ENCODE measurements at places on chromosomes 6 and 20.
A peak's percentile ranks its signal among the peaks of the same experiment; 100 is the strongest.

GRCh38 chr6:28266563-28266961 lies 381 bp upstream of the ZSCAN26 start:
- DNase-seq, result no peak

DNA sequence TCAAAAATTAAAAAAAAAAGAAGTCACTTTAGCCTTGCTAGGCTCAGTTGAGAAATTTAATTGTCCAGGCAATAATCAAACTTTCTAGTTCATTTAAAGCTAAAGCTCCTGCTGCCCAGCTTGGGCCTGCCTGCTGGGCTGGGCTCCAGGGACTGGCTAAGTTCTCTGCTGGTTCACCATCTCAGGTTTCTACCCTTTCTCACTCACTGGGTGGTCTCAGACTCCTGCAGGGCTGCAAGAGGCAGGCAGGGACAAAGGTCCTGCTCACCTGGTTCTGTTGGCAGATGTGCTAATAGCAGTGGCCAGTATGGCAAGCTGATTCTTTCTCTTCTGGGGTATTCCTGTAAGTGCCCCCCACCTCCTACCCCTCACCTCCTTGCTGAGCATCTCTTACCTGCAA lies 21.2 kb upstream of the RTF2 start:
- no peak for DNase-seq

GRCh38 chr20:31602431-31602778 lies 2.7 kb upstream of the ID1 start:
- DNase-seq, result no peak

- no peak for DNase-seq
Observed at GRCh38 chr6:6811128-6812009, 222.8 kb downstream of the LY86 start.

- DNase-seq, result no peak
Observed at GRCh38 chr20:36309643-36310042, 3.5 kb downstream of the DLGAP4 start.

DNA sequence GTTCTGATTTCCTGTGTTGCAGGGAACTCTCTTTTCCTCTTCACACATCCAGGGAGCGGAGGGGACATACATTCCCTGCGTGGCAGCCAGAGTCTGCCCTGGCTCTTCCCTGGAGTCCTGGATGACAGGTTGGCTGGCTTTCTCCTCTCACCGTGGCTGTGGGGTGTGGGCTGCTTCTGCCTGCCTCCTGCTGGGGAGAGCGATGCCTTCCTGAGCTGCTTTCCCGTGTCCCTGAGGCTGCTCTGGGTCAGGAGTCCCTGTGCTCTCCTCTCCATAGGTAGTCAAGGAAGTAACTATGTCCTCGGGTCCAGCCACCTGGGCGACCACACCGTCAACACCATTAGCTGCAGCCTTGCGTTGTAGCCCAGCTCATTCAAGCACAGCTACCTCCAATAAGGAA lies 451.7 kb downstream of the QKI start:
- DNase-seq, result no peak

- no peak for DNase-seq
Observed at GRCh38 chr20:14313341-14314020, 23.9 kb downstream of the FLRT3 start.

DNA sequence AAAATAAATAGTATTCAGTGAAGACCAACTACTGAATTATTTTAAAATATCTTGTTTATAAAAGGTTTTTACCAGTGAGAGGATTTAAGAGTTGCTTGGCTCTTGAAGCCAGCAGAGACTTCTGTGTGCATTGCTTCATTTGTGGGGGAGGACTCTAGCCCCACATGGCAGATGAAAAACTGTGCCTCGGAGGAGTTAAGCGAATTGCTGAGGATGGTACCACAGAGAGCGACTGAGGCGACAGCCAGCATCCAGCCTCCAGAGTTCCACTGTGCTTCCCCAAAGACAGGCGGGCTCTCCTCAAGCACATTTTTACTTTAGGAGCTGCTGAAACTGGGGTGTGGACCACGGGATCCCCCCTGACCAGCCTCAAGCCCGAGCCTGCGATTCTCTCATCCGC lies 80.7 kb downstream of the THBS2 start:
- DNase-seq, result no peak

GRCh38 chr20:29878281-29878741 lies 1379.2 kb upstream of the DEFB115 start:
- no peak for DNase-seq

DNA sequence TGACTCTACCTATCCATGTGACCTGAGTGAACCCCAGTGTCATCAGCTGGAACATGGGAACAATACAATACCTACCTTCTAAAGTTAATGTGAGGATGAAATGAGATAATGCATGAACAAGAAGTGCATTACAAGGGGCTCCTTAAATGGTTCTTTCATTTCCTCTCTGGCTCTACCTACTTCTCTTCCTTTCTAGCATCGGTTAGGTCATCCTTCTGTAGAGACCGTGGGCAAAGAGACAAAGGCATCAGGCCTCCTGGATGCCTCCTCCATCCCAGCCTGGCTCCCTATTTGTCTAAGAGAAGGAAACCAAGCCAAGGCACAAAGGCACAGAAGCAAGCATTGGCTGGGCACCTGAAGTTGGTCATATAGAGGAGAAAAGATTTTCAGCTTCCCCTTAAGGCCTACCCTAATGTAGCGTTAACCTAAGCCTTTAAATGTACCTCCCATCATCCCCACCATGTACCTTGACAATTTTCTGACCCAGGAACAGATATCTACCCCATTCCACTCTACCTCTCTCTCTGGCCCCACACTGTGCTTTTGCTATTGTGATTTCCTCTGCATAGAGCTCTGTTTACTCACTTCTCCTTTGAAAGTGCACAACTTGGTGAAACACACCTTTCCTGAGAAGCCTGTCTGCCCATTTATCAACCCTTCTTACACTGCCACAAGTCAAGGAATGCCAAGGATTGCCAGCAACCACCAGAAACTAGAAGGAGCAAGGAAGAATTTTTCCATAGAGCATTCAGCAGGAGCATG lies 86.6 kb downstream of the GCLC start:
- no peak for DNase-seq

GRCh38 chr6:17442196-17442595 lies 48.8 kb downstream of the CAP2 start:
- DNase-seq, result no peak

GRCh38 chr6:14910692-14911547 lies 334.9 kb upstream of the JARID2 start:
- no peak for DNase-seq

DNA sequence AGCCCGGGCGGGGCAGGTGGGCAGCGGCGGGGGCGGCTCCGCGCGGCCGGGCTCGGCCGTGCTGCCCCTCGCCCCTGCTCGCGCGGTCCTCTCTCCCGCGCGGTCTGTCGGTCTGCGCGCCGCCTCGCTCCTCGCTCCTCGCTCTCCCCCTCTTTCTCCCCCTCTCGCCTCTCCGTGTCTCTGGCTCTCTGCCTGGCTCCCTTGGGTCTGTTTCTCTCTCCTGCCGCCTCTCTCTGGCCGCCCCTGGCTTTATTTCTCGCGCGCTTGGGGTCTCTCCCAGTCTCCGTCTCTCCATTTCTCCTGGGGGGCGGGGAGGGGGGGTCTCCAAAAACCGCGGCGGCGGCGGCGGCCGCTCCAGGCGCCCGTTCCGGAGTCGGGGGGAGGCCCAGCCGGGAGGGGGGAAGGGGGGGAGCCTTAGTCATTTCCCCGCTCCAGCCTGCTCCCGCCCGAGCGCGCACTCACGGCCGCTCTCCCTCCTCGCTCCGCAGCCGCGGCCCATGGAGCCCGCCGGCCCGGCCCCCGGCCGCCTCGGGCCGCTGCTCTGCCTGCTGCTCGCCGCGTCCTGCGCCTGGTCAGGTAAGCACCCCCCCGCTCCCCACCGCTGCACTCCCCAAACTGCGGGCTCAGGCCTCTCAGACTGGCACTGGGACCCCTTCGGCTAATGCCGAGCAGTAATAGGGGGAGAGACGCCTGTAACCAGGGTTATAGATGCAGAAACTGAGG lies at the start of gene SIRPA:
SIRPA (plus strand) TSS at position 457 of the 723 bp plus-strand sequence; CDS start at position 498, 41 bp downstream.
- DNase-seq, result no peak

DNA sequence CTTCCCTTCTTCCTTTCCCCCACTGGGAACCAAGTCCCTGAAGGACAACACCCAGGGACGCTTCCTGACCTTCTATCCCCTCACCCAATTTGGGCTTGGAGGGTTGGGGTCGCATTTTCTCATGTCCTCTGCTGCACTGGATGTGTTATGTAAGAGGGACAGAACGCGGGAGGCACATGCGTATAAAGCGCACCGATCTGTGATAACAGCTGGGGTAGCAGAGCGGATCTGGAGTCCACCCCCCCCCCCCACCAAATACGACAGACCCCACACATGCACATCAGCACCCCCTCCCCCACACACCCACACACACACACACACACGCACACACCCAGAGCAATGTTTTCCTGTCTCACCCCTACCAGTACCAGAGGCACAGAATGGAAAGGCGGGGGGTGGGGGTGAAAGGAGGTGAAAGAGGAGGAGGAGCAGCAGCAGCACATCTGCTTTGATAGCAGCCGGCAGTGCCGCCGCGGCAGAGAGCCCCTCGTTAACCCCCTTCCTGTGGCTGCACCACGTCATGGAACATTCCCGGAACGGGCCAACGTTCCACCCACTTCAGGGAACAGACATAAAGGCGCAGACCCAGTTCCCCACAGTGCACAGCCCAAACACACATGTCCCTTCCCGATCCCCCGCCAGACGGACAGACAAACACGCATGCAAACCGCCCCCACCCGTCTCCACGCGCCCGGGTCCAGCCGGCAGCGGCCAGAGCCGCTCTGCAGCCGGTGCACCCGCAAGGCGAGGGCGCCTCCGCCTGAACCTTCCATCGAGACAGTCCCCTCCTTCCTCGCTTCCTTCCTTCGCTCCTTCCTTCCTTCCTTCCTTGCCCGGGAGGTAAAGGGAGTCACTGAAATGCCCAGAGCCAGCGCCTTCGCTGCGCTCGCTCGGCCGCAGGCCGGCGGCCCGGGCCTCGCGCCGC lies 590 bp downstream of the HIVEP2 start:
- peak; percentile 93 for DNase-seq

GRCh38 chr20:13862245-13862644 lies 77.4 kb downstream of the NDUFAF5 start:
- no peak for DNase-seq

DNA sequence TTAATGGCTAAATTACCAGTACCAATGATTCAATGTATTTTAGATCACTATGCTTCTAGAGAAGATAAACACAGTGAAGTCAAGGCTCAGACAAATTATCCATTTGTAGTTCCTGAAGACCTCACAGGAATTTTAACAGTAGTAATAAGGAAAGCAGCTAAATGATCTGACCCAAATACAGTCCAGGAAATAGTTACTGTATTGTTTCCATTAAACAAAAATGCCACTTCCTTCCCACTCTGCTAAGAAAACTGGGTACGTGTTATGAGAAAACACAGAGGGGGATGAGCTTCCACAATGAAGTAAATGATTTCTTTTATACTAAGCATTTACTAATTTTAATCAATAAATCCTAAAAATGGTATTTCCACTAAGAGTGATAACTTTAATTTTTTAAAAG lies 127.9 kb downstream of the CDK19 start:
- no peak for DNase-seq

DNA sequence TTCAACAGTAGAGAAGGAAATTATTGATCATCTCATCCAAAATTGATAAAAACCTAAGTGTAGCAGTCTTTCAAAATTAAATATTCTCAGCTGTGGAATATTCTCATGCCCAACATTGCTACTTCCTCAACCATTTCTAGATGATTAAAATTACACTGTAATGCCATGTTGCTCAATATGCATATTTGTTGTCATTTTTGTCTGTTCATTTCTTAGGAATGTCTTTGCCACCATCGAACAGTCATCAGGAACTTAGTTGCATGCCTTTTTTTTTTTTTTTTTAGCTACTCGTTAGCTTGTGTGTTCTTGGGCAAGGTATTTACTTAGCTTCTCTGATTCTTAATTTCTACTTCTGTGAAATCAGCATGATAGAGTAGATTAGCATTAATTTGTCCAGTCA lies 188.6 kb downstream of the DTNBP1 start:
- DNase-seq, result no peak

- DNase-seq, result peak; percentile 75
Observed at GRCh38 chr20:50191065-50191543, 474 bp downstream of the CEBPB start.

DNA sequence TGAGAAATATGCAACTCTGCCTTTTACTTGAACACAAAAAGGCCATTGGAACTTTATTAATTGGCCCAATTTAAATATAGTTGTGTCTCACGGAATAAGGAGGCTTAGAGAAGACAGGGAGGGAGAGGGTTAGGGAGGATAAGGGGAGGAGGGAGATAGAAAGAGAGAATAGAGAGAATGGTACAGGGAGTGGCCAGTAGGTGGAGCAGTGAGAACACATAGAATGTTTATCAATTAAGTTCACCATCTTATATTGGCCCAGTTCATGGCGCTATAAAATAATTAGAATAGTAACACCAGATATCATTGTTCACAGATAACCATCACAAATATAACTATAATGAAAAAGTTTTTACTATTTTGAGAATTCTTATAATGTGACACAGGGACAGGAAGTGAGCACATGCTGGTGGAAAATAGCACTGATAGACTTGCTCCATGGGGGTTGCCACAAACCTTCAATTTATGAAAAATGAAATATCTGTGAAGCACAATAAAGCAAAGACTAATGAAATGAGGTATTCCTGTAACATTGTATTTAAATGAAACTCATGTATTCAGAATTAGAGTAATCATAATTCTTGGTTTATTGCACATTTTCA lies 374.1 kb upstream of the MANEA start:
- no peak for DNase-seq

GRCh38 chr6:16316741-16317251 lies 78.4 kb downstream of the GMPR start:
- DNase-seq, result no peak

DNA sequence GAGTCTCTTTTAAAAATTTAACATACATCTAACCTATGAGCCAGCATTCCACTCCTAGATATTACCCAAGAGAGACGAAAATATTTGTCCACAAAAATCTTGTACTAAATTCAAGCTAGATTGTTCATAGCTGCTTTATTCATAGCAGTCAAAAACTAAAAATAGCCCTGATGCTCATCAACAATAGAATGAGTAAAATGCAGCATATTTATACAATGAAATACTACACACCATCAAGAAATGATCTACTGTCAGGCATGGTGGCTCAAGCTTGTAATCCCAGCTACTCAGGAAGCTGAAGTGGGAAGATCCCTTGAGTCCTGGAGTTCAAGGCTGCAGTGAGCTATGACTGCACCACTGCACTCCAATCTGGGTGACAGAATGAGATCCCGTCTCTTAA lies 22.0 kb upstream of the SRC start:
- no peak for DNase-seq

- DNase-seq, result no peak
Observed at GRCh38 chr20:52780462-52780861, 191.7 kb upstream of the TSHZ2 start.

All from T-helper 2 cell (primary cell).